Hematopoietic multipotent progenitor cell treated with erythropoietin and hydrocortisone succinate and interleukin-3 and kit ligand, for 4 days (in vitro differentiated cells): ENCODE measurements at places on chromosomes 13 and 19.

GRCh38 chr19:36707134-36707533 lies 19.7 kb downstream of the ZNF567 start:
- no peak for DNase-seq

GRCh38 chr19:2171349-2172145 lies 7.8 kb downstream of the DOT1L start:
- DNase-seq, result peak; percentile 71

DNA sequence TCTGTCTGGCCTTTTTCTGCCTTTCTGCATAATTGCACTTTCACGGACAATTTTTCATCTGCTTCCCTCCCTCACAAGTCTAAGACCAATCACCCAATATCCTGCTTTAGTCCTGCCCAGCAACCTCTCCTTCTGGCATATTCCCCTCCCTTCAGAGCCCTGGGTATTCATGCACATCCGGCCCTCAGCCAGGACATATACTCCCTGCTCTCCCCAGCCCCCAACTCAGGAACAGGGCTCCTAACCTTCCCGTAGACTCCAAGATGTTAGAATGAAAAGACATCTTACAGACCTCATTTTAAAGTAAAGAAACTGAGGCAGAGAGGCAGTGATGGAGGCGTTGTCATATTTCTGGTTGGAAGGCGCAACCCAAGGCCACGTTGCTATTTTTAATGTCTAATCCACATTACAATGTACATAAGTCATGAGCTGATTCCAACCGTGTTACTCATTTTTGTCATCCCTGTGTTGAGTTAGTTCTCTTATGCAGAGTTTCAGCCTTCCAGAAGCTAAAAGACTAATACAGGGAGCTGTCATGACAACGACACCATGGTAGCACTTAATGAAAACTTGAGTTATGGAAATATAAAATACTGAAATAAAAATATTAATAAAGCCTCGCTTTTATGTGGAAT lies 209.2 kb downstream of the TSHZ3 start:
- no peak for DNase-seq

DNA sequence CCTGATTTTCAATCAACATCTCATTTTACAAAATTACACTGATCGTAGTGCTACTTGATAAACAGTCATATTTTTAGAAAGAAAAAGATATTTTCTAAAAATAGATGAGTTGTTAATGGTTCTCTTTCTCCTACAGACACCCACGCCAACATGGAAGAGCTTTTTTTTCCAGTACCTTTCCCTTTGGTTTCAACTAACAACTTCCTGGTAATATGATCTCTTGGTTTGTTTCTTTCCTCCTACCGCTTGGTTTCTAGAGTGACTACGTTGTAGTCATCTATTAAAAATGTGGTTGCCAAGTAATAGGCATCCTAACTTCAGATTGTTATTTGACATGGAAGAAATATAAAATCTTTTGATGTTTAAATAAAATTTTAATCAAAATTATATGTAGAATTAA lies 189.0 kb downstream of the LACC1 start:
- DNase-seq, result no peak

DNA sequence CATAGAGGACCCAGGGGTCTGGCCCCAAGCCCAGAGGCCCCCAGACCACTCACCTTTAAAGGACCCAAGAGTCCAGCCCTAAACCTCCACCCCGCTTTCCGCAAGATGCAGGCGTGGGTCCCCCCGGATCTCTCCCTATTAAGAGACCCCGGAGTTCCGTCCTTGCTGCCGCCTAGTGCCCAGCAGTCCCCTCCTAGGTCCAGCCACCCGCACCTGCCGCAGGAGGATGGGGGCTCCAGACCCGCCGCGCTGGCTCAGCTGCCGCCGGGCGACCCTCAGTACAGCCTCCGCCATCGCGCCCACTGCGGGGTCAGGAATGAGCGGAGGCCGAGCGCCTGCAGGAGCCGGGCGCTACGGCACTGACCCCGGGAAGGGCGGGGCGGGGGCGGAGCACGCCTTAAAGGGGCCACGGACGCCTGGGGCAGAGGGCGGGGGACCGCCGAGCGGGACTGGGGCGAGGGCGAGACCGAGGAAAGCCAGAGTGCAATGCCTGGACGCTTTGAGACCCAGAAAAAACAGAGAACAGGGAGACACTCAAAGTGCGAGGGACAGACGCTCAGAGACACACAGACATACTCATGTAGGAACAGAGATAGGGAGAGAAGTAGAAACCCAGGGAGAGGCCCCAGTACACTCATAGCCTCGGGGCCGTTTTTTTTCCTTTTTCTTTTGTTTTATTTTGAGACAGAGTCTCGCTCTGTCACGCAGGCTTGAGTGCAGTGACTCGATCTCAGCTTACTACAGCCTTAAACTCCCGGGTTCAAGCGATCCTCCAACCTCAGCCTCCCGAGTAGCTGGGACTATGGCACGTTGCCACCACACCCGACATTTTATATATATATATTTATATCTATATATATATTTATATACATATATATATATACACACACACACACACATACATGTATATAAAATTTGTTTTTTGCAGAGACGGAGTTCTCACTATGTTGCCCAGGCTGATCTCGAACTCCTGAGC lies at the start of gene ETHE1:
ETHE1 (minus strand) TSS at position 318 of the 976 bp plus-strand sequence; CDS start at position 294, 24 bp downstream.
- peak; percentile 91 for DNase-seq

DNA sequence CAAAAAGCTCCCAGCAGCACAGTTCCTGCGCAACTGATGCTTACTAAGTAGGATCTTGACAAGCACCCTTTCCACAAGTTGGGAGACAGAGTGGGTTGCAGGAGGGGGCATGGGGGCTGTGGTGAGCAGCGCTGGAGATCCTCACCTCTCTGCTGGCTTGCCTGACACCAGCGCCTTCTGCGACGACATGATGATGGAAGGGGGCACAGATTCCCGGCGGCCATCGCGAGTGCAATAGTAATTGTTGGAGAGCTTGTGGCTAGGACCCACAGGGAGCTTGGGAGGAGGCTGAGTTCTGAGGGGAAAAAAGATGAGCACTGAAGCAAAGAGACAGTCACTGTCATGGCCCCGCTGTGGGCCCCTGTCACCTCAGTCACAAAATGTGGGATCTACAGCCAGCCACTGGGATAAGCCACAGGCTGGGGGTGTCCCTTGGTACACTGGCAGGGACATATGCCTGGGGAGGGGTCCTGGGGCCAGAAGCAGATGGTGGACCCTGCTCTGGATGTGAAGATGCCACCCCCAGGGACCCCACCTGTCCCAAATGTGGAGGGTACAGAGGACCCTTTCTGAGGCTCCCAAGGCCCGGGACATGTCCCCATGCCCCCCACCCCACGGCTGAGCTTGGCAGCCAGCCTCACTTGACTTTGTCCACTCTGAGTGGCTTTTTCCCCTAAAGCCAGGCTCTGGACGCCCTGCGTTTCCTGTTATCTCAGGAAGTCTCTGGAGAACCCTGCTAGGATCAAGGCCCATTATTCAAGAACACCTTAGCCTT lies 4.6 kb downstream of the NDUFA7 start:
- no peak for DNase-seq

DNA sequence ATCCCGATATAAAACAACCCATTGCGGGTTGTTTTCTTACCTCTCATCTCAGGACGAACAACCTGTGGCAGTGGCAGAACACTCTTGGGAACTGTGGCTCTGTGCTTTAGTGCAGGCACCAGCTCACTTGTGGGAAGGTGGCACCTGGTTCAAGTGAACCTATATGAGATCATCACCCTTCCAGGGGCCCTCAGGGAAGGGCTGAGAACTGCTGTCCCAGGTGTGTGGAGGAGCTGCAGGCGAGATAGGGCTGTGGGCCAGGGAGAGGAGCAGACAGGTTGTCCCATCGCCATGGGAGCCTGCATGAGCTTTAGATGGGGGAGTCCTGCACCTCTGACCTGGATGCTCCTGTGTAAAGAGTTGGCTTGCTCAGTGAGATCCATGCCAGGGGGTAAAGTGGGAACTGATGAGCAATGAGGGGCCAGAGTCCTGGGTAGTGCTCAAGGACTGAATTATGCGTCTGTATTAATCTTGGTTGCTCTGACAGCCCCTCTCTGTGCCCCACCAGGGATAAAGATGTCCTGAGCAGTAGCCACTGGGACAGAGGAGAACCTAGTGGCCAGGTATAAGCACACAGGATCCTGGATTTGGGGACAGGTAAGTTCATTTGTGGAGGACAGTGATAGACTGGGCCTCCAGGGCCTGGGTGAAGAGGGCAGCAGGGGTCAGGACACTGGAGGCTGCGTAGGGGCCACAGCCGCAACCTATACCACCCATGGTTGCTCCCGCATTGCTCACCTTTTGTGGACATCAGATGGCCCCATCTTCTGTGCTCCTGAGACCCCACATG lies 8.7 kb downstream of the CEACAM4 start:
- no peak for DNase-seq

DNA sequence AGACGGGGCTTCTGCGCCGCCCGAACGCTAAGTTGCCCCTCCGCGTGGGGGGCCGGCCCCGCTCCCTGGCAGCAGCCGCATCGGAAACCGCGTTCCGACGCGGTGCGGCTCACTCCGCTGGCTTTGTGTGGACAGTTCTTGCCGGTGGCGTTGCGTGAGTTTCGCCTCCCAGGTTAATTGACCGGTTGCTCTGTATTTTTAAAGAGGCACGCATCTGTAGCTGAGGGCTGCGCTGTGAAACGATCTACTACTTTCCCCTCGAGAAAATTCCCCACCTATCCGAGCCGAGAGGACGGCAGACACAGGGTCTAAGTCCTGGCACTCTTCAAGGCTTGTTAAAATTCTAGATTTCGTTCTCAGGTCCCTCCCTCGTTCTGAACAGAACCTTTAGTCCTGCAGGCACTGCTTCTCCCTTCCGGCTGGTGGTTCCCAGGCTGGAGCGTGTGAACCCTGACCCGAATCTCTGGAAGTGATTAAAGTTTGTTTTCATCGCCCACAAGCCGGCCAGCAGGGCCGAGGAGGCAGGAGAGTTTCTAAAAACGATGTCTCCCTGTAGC lies 933 bp downstream of the ARHGEF7 start:
- peak; percentile 7 for DNase-seq

DNA sequence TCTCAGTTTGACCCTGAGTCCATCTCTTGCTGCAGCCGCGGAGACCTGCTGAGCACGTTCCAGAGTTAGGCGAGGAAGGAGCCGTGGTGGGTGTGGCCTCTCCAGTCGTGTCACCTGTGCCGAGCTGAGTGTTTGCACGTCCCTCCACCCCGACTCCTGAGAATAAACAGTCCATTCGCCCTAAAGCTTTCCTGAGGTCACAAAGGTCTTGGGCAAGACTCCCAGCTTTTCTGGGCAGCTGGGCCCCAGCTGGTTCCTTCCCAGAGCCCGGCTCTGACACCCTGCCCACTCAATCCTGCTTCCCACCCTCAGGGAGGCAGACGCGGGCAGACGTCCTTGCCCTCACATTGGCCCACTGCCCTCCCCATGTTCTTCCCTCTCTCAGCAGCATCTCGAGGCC lies 142.2 kb downstream of the KCTD15 start:
- no peak for DNase-seq

DNA sequence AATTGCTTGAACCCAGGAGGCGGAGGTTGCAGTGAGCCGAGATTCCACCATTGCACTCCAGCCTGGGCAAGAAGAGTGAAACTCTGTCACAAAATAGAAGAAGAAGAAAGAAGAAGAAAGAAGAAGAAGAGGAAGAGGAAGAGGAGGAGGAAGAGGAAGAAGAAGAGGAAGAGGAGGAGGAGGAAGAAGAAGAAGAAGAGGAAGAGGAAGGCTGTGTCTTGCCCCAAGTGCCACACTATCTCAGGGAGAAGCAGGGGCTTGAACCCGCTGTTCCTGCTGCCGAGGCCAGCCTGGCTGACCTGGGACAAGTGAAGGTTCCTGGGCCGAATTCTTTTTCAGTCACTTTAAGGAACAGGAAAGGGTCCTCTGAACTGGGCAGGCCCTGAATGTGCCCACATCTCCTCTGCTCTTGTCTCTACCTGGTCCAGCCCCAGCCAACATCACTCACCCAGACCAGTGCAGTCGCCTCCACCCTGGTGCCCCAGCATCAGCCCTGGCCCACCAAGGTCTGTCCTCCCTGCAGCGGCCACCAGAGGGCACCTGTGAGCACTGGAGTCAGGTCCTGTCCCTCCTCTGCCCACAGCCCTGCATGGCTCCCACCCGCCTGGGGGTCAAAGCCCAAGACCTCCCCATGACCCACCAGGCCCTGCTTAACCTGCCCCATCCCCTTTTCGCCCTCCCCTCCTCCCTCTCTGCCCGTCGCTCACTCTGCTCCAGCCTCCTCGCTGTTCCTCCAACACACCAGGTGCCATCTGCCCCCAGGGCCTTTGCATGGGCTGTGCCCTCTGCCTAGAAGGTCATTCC lies 20.0 kb downstream of the TICAM1 start:
- peak; percentile 86 for DNase-seq

- DNase-seq, result no peak
Observed at GRCh38 chr13:57409121-57409520, 222.4 kb upstream of the PCDH17 start.

GRCh38 chr13:23778879-23779278 lies 110.3 kb downstream of the MIPEP start:
- DNase-seq, result no peak

- DNase-seq, result no peak
Observed at GRCh38 chr13:109026266-109026665, 396.9 kb downstream of the MYO16 start.

- no peak for DNase-seq
Observed at GRCh38 chr19:33343301-33343700, 30.2 kb upstream of the CEBPG start.

DNA sequence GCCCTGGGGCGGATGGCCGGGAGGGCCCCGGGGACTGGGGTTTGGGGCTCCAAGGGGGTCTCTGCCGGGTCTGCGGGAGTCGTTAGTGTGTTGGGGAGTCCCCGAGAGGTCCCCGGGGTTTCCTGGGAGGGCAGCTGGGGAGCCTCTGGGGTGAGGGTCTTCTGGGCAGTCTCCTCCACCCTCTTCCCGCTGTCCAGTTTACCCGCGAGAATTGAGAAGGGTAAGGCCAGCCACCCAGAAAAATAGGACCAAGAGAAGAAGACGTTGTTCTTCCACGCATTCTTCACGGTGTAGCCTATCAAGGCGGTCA lies 1.0 kb upstream of the ETFB start:
- no peak for DNase-seq

GRCh38 chr19:12727745-12728433 lies 4.2 kb upstream of the TNPO2 start:
- DNase-seq, result no peak

DNA sequence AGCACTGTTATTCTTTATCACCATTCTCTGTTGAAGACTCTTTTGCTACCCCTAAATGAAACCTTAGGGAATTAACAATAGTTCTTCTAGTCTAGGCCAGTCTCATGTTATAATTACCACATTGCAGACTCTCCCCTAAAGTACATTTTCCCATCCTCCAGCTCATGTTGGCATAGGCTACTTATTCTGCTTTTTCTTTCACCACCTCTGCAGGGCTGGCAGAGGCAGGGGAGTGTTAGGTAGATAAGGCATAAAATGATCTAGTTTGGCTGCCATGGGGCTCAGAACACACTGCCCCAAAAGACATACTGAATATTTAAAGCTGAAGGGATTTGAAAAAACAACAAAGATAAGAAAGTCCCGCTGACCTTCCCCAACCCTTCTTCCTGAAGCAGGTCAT lies 82.7 kb upstream of the RFC3 start:
- no peak for DNase-seq

DNA sequence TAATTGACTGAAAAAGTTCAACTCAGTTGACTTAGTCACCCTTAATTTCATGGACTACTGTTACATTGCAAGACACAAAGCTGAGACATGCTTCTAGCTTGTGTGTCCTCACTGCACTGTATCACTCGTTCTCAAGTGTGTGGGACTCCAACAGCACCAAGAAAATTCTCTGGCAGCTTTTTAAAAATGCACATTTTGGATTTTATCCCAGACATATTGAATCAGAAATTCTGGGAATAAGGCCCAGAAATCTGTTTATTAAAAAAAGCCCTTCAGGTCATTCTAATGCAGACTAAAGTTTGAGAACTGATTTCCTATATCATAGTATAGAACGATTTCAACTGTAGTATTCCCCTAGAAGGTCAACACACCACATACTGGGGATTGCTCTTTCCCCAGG lies 1485.3 kb downstream of the PCDH9 start:
- no peak for DNase-seq
